ENCODE measurements at places on chromosomes 6 and 20. TPM values are rescaled to one million over a fixed set of nuclear protein-coding genes. Genes with fewer than 3 reads are reported as not detected.

GRCh38 chr20:5789827-5790226, 39.6 kb downstream of the SHLD1 start:
- H3K27me3 ChIP-seq: no peaks in the 10 kb centered on the region
- no peak for DNase-seq
- no peak overlapping the region for H3K4me3 ChIP-seq
- H3K27ac ChIP-seq: no peak overlapping the region

DNA sequence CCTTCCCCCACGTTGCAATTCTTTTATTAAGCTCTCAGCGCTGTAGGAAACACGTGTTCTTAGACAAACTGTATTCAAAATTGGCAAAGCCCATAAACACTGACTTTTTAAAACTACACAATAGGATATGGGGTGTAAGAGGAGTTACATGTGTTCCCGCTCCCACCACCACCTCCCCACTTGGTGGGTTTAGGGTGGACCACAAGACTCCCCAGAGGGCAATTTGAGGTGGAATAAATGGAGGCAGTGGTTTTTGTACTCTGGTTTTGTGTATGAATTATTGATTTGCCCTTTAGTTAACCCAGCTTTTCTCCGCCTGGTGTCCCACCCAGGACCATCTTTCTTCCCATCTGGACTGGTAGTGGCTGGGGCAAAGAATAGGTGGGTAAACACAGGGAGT, 3.7 kb downstream of the UQCC2 start:
- no peak overlapping the region for H3K4me3 ChIP-seq
- no peak for DNase-seq
- peaks cover 7% of the 10 kb centered on the region for H3K4me1 ChIP-seq
- no peak overlapping the region for H3K27ac ChIP-seq
- H3K36me3 ChIP-seq: no peaks in the 10 kb centered on the region

SAMD5 gene
- 8.8 TPM for total RNA-seq

DNA sequence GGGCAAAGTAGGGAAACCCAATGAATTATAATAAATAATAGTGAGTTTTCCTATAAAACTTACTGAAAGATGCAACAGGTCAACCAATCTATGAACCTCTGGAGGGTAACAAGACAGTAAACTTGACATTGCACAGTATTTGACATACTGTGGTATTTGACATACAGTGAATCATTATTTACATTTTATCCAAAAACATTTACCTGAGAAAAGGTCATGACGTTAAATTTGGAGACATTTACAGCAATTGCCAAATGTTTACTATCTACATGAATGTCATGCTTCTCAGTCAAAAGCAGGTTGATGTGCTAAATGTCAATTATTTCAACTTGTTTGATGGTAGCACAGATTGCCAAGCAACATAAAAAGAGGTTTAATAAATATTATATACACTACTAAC, 35.8 kb upstream of the NOX3 start:
- no peak for DNase-seq
- no peak overlapping the region for H3K4me3 ChIP-seq
- H3K36me3 ChIP-seq: no peaks in the 10 kb centered on the region

DNA sequence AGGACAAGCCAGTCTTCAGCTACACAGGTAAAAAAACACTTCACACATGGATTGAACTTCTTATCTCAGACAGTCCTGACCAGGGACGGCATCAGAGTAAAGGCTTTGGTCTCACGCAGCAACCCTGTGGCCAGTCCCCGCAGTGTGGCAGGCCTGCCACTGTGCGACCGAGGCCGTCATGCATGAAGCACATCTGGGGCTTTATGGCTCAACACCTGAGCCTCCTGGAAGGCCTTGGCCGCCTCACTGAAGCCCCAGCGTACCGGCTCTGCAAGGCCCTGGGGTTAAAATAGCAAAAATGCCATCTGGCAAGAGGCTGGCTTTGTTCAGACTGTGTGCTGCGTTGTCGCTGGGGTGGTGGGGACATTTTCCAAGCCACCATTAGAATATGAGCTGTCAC, 32.8 kb downstream of the TBC1D7 start:
- H3K27me3 ChIP-seq: no peaks in the 10 kb centered on the region
- H3K4me3 ChIP-seq: no peak overlapping the region
- H3K4me1 ChIP-seq: no peaks in the 10 kb centered on the region
- no peaks in the 10 kb centered on the region for H3K36me3 ChIP-seq
- DNase-seq: no peak
